ENCODE measurements at places on chromosomes 4 and X.

GRCh38 chr4:109510687-109511086 is 49.4 kb upstream of the MCUB start:
- DNase-seq: no peak

- no peak for DNase-seq
Measured at GRCh38 chr4:76895619-76896018, 2.3 kb downstream of the SOWAHB start.

GRCh38 chr4:6405397-6405706 is 67.1 kb downstream of the PPP2R2C start:
- DNase-seq: no peak

GRCh38 chrX:129523079-129523911 is at the start of gene SMARCA1:
SMARCA1 (minus strand) TSS chrX:129523490; CDS start chrX:129523370, 120 bp downstream.
- DNase-seq: no peak

GRCh38 chr4:1105067-1105466 is 8.3 kb downstream of the RNF212 start:
- no peak for DNase-seq

- no peak for DNase-seq
Measured at GRCh38 chrX:72620550-72621145, 48.0 kb upstream of the HDAC8 start.

DNA sequence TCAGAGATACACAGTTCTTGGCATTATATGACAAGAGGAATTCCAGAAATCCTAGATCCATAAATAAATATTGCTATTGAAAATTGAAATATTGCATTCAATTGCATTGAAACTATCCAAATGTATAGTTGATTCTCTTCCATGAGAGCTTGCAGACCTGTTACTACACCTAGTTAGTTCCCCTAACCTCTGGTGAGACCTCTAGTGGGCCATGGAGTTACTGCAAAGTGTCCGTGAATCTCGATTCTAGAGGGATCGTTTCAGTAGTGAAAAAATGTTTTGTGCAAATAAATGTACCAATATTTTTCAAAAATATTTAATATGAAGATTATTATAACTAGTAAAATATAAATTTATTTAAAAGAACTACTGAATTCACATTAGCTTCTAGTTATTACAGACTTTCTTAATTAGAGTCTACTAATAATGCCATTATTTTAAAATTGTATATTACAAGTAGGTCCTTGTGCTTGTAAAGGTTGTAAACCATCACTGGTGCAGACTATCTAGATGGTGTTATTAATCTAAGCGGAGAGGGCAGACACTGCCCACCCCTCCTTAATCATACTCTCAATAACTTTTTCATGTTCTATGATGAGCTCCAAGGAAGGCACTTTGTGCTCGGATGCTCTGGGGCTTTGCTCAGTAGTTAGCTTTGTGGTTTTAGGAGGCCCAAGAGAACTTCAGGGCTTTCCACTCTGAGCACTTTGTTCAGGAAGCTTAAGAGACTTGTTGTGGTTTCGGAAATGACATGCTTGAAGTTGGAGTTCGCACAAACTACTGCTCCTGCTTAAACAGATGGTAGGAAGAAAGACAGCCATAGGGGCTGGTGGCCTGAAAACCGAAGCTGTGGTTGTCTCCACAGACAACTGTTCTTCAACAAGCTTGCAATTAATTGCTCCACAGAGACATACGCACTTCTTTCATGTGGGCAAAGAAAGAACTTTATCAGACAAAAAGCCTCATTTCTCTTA is 42.8 kb downstream of the IL21 start:
- no peak for DNase-seq

GRCh38 chr4:150255610-150256224 is 177.5 kb downstream of the DCLK2 start:
- no peak for DNase-seq

DNA sequence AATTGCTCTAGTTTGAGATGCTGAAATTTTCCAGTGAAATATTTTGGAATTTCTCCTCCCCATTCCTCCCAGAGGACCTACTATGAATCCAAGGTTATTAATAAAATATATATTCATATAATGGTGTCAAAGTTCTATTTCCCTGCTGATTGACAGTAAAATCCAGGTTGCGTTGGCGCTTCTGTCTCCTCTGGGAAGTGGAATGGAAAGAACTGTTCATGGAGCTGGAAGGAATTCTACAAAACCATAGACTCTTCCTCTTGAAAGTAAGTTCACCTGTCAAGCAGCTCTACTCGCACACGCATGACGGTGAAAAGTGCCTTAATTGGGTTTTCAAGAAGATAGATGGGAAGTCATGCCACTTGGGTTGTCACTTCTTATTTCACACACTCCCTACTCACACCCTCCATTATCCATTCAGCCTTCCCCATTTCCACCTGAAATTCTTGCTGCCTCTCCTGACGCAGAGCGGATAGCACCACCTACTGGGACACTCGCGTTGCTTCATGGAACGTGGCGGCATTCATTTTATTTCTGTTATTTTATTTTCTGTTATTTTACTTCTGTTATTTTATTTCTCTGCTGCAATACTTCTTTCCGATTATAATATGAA is 351.6 kb downstream of the NLGN4X start:
- no peak for DNase-seq

DNA sequence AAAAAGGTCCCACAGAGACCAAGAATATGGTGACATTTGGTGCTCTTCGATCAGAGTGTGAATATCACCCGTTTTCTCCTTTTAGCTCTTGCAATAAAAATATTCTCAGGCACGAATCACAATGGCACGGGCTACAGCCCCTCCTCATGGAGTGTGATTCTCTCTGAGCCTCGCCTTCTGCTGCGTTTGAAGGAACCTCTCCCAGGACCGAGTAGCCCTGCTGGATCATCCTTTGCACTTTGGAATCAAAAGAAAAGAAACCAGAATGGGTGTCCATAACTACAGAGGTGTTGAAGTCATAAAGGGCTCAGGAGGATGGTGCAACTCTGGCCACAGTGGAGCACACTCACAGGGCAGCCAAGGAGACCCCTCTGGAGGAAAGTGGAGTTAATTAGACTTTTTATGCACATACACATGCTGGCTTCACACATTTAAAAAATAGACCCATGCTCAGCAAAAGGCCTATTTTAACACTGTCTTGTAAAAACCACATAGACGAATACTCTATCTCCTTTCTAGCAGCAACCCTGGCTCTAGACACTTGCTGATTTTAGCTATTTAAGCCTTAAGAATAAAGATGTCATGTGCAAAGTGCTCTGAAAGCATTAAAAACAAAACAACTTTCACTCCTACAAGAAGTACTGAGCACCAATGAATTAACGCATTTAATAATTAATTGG is 19.1 kb downstream of the MAML3 start:
- DNase-seq: no peak

DNA sequence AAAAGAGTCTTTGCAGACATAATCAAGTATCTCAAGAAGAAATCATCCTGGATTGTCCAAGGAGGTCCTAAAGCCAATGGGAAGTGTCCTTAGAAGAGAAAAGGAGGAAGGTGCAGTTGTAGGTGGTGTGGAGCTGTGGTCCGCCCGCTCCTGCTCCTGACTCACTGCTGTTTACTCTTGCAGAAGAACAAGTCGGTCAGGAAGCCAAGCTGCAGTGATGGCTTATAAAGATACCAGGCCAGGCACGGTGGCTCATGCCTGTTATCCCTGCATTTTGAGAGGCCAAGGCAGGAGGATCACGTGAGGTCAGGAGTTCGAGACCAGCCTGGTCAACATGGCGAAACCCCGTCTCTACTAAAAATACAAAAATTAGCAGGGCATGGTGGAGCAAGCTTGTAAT is 66.4 kb upstream of the ATP6AP2 start:
- no peak for DNase-seq

DNA sequence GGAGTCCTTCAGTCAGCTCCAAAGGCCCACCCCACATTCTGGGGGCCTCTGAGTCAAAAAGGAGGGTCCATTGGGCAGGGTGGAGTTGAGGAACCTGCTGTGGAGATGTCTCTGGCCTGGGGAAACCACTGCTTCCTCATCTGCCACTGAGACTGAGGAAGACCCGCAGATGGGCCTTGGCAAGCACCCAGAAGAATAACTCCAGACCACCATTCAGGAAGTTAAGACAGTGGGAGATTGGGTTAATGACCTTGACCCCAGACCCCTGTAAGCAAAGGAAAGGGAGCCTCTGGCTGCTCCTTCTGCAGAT is 8.1 kb upstream of the HSD17B10 start:
- DNase-seq: no peak

- DNase-seq: no peak
Measured at GRCh38 chr4:20251031-20251795, 492 bp upstream of the SLIT2 start.

- no peak for DNase-seq
Measured at GRCh38 chr4:20483416-20483815, 216.8 kb upstream of the PACRGL start.

- DNase-seq: no peak
Measured at GRCh38 chr4:40185830-40186664, 10.8 kb upstream of the RHOH start.

DNA sequence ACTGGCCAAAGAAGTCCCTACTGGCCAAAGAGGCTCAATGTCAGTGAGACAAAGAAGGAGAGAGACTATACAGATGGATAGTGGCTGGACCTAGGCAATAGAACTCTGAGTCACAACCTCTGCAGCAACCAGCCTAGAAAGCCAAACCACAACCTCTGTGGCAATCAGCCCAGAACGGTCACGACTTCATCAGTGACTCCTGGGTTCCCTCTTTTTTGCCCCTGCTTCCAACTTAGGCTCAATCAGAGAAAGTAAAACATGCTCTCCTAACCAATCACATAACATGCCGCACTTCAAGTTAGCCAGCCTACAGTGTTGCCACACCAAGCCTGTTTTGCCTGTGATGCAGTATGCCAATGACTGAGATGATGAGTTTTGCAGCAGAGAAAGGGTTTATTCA is 203.4 kb downstream of the ANAPC10 start:
- DNase-seq: no peak

DNA sequence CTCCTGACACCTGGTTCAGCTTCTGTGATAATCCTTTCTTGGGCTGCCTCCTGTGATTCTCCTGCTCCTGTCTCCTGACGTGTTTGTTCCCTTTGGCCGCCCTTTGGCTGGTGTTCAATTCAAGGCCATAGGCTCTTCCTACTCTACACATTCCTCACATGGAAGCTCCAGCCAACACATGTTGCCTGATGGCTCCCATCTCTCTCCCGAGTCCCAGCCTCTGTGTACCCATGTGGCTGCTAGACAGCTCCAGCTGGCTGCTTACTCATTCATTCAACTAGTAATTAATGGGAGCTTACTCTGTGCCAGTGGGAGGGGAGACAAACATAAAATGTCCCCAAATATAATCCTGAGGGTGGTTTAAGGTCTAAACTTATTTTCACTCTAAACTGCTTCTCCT is 9.2 kb upstream of the MED28 start:
- DNase-seq: no peak

- no peak for DNase-seq
Measured at GRCh38 chrX:148495176-148495575, 5.2 kb upstream of the AFF2 start.

- no peak for DNase-seq
Measured at GRCh38 chr4:114267976-114268375, 288.5 kb upstream of the ARSJ start.

- DNase-seq: no peak
Measured at GRCh38 chr4:2843941-2844584, 419 bp downstream of the ADD1 start.

DNA sequence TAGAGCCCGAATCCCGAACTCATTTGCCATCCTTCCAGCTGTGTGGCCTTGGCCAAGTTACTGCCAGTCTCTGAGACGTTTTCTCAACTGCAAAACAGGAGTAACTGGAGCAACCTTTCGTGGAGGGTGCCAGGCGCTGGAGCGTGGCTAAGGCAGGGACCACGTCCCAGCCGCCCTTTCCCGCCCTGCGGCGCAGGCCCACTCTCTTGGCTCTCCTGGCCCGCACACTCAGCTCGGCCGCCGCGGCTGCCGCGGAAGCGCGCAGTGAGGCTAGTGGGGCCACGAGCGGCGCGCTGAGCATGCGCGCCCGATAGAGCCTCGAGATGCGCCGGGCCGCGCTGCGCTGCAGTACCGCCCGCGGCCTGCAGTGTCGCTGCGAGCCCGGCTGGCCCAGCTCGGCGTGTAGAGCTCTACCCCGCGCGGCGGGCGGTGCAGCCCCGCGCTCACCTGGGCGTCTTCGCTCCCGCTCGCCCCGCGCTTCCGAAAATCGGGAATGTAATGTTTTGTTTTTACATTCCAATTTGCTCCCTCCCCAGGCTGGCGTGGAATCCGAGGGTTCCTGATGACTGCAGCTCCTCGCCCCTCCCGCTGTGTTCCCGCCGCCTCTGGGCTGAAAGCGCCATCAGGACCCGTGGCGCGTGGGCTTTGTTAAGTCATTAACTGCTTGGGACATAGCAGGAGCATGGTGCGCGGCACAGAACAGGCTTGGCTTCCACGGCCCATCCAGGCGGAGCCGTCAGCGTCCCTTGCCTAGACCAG is 4.0 kb upstream of the ZNF518B start:
- DNase-seq: no peak

DNA sequence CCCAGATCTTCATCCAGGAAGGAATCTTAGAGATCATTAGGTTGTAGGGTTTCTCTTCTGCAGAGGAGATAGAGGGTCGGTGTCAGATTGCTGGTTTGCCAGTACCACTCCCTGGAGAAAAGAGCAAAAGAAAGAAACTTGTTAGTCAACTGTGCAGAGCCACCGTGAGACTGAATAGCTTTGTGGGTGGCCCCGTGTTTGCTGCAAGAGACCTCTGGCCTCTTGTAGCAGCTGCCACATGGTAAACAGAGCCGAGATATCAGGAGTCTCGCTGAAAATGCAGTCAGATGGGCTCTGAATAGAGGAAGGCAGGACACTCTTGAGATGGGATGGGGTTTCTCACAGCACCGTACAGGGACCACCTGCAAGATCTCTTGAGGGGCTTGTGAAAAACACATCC is 149.7 kb downstream of the PTTG2 start:
- no peak for DNase-seq

- DNase-seq: no peak
Measured at GRCh38 chr4:129377131-129377845, 281.3 kb downstream of the C4orf33 start.

GRCh38 chrX:39582091-39582490 is 515.7 kb downstream of the BCOR start:
- no peak for DNase-seq

DNA sequence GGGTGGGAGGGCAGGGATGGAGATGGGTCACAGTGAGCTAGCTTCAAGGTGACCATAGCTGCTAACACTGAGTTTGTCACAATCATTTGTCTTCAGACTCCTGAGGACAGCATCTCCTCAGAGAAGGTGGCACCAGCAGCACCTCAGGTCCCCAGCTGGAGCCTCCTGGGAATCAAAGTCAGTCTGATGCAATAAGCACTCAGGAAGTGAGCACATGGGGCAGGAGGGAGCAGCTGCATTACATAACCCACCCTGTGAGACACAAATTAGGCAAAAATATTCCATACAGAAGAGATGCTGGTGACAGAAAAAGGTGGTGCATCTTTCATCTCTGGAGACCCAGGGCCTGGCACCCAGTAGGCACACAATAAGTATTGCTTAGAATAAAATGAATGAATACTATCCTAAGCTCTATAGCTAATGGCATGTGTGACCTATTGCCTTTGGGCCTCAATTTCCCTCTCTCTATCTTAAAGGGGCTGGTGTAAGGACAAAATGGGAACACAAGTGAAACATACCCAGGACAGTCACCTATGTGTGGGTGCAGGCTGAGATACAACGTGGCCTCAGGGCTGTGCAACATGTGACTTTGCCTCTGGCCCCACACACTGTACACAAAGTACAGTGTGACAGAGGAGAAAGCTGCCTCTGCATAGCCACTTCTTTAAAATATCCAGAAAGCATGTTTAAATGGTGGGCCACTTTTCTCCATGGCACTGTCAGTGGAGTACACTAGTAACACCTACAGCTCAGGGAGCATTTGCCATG is 37.1 kb downstream of the SLC39A8 start:
- DNase-seq: no peak

- no peak for DNase-seq
Measured at GRCh38 chr4:8765084-8765483, 106.6 kb downstream of the HMX1 start.

Measured in iPS DF 6.9 (cell line).